ENCODE measurements at places on chromosomes 6 and 20. TPM values are rescaled to one million over a fixed set of nuclear protein-coding genes. Genes with fewer than 3 reads are reported as not detected.

- H3K27me3 ChIP-seq = no peaks in the 10 kb centered on the region
- no peaks in the 10 kb centered on the region for H3K36me3 ChIP-seq
- no peak for DNase-seq
- H3K4me3 ChIP-seq = no peak overlapping the region
- H3K4me1 ChIP-seq = no peaks in the 10 kb centered on the region
Observed at GRCh38 chr6:47677381-47678100, 20.8 kb upstream of the ADGRF4 start.

- no peaks in the 10 kb centered on the region for H3K27me3 ChIP-seq
- no peaks in the 10 kb centered on the region for H3K36me3 ChIP-seq
- H3K27ac ChIP-seq = no peak overlapping the region
Observed at GRCh38 chr6:122709922-122710512, 69.5 kb upstream of the FABP7 start.

Gene POPDC3
- 41.4 TPM for total RNA-seq

Gene EPHA7
- total RNA-seq = 0.52 TPM

DNA sequence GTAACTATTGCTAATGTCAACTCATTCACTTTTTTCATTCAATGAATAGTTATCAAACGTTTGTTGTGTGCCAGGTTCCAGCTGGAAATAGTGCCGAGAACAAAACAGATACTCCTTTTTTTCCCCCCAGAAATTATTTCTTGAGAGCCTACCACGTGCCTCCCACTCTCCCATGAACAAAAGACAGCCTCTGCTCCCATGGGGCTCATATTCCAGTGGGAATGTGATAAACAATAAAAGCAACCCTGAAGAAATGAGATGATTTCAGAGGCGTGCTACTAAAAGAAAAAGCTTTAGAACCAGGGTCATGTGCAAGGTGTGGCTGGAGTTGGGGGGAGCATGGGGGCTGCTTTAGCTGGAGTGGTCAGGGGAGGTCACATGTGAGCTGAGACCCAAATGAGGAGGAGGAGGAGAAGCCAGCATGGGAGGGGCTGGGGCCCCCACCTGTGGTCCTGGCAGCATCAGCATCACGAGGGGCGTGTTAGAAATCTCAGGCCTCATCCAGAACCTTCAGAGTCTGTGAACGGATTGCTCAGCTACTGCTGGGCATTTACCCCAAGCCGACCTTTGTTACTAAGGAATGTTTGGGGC, 157.4 kb downstream of the EYA2 start:
- no peaks in the 10 kb centered on the region for H3K36me3 ChIP-seq
- H3K4me1 ChIP-seq = no peaks in the 10 kb centered on the region

- H3K36me3 ChIP-seq = peaks cover 25% of the 10 kb centered on the region
- H3K4me1 ChIP-seq = no peaks in the 10 kb centered on the region
- H3K4me3 ChIP-seq = no peak overlapping the region
- no peaks in the 10 kb centered on the region for H3K27me3 ChIP-seq
- DNase-seq = peak; percentile 35
Observed at GRCh38 chr6:89655122-89655521, 16.6 kb upstream of the LYRM2 start.

Gene SLC22A16
- total RNA-seq = not detected

- no peak overlapping the region for H3K4me3 ChIP-seq
- H3K36me3 ChIP-seq = peaks cover 31% of the 10 kb centered on the region
- no peaks in the 10 kb centered on the region for H3K27me3 ChIP-seq
- DNase-seq = no peak
- no peaks in the 10 kb centered on the region for H3K4me1 ChIP-seq
Observed at GRCh38 chr6:13677878-13678254, 33.8 kb downstream of the RANBP9 start.

Gene VGLL2
- not detected for total RNA-seq

DNA sequence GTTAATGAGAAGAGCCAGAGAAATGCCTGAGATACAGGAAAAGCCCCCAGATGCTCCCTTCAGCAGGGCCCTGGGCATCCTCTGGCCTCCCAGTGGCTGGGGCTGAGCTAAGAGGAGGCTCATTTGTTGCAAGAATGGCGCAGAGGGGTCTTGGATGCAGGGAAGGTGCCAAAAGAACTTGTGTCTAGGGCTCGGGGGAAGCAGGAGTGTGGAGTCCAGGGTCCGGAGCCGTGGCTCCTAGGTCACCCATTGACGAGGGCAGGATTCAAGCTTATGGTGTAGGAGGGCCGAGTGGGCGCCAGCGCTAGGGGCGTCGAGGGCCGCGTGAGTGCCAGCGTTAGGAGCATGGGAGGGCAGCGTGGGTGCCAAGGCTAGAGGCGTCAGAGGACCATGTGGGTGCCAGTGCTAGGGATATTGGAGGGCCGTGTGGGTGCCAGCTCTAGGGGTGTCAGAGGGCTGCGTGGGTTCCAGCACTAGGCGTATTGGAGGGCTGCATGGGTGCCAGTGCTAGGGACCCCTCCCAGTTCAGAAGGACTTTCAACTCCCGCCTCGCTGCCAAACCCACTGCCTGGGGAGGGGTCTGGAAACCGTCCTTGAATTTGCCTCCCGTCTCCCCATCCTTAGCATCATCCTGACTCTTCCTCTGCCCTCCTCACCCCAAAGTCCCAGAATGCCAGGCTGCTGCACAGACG, 250.5 kb upstream of the AFDN start:
- no peaks in the 10 kb centered on the region for H3K36me3 ChIP-seq
- no peaks in the 10 kb centered on the region for H3K4me1 ChIP-seq
- no peak overlapping the region for H3K27ac ChIP-seq
- H3K4me3 ChIP-seq = no peak overlapping the region

Gene SYCP2L
- 2.4 TPM for total RNA-seq
